Glutamatergic neuron (in vitro differentiated cells): ENCODE measurements at places on chromosomes 7 and 10.

GRCh38 chr7:9201928-9202327, 768.5 kb downstream of the NXPH1 start:
- no peak for DNase-seq

DNA sequence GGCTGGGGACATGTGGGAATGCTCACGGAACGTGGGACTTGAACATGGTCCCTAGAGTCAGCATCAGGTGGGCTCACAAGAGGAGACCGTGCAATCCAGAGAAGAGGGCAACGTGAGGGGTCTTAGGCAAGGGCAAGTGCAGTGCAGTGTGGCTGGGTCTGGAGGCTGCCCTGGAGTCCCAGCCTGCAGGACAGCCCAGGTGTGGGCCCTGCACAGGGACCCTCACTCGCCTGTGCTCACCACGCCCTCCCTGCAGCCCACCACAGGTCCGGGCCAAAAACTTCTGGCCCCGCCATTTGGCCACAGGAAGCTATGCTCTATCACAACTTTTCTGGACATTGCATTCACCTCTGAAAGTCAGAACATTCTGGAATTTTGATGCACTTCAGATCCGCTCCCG, 133.5 kb downstream of the PAXIP1 start:
- DNase-seq: no peak

- no peak for DNase-seq
Measured at GRCh38 chr7:105352018-105352612, 36.6 kb downstream of the SRPK2 start.

GRCh38 chr7:52586704-52587103, 448.7 kb upstream of the POM121L12 start:
- DNase-seq: no peak

DNA sequence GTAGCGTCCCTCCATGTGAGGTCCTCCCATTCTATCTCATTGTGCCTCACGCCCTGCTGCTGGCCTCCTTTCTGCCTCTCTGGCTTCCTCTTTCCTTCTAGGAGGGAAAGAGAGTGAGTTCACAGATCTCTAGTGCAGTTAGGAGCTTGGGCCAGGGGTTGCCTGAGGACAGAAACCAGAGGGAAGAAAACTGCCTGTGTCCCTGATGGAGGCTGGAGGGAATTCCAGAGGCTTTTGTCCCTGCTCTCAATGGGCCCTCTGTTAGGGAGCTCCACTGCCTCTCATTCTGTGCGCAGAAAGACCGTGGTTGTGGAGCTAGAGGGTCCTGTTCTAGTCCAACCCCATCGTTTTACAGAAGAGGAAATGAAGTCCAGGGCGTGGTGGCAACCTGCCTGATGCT, 4.6 kb downstream of the MARVELD1 start:
- no peak for DNase-seq

DNA sequence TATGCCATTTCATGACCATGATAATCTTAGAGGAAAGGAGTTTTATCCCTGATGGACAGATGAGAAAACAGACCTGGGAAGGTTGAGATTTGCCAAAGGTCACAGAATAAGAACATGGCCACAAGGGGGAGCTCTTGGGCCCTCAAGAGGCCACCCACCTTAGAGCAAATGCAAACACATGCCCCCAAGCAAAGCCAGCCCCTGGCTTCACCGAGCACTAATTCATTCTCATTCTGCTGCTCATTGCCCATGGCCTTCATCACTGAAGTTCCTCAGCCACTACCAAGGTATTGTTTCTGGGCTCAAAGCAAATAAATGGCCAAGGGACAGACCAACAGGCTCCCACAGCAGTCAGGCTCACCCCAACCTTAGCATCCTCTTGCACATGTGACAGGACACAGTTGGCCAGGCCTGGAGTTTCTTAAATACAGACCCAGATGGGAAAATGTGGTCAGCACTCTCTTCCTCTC, 44.2 kb downstream of the PDLIM1 start:
- peak; percentile 83 for DNase-seq

DNA sequence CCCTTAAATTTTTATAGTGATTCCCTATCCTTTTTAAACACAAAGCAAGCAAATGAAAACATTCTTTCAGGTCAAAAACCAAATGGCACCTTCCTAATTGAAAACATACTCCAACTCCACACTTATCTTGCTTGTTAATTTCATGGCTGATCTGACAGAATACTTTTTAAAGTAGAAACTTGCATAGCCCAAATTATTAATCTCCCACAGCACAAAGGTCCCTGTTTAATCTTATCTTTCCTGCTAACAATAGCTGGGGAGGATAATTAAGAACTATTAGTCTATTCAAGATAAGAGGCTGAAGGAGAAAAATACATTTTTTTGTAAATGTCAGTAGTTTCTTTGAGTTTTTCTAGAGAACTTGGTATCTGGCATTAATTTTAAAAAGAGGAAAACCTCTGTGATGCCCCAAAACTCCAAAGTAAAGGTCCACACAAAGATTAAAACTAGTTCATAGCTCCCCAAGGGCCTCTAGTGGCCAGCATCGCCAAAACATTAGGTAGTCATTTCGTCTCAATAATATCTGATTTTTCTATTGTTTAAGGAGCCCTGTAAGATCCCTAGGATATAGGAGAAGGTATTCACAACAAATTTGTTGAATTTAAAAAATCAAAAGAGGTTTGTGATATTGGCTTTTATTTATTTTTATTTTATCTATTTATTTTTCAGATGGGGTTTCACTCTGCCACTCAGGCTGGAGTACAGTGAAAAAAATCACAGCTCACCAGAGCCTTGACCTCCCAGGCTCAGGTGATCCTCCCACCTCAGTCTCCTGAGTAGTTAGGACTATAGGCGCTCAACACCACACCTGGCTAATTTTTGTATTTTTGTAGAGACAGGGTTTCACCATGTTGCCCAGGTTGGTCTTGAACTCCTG, 14.7 kb downstream of the CDNF start:
- DNase-seq: peak; percentile 23

GRCh38 chr10:43702213-43702935, 53.7 kb upstream of the ZNF32 start:
- DNase-seq: no peak

GRCh38 chr7:110929480-110930249, 161.3 kb upstream of the LRRN3 start:
- no peak for DNase-seq

- DNase-seq: no peak
Measured at GRCh38 chr7:98278408-98278807, 3.1 kb upstream of the BRI3 start.

GRCh38 chr10:52198540-52198939, 115.5 kb upstream of the DKK1 start:
- DNase-seq: no peak

GRCh38 chr10:120456626-120457430, at the start of gene PLPP4:
TSS of gene PLPP4 (plus strand) at chr10:120457227. CDS start at chr10:120457306, 79 bp downstream.
- peak; percentile 63 for DNase-seq

DNA sequence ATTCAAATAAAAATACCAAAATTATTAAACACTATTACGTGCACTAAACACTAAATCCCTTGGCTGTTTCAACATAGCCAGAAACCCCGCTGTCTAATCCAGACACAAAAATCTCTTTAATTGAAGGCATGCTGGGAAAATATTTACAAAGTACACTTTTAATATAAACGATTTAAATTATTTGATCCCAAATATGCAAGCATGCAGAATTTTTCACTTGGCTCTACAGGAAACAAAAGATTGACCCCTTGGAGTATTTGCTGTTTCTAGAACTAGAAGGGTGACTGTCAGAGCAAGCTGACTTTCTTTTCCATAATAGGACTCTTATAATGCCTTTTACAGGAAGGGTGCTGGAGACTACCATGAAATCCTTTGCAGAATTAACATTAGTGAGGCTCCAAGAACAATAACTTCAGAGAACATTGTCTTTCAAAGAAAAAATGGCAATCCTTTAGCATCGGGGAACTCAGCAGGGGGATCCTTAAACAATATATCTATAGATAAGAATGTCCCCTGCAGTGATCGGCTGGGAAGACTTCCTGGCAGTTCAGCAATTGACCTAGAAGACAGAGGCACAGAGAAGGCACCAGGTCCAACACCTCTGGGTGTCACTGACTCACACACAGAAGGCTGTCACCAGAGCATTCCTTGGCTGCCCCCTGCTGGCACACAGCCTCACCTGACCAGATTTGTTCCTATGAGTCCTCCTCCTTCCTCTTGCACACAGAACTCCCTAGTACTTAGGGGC, 55.8 kb upstream of the MRLN start:
- DNase-seq: peak; percentile 81

- DNase-seq: no peak
Measured at GRCh38 chr10:94992811-94993210, 54.4 kb downstream of the CYP2C9 start.

DNA sequence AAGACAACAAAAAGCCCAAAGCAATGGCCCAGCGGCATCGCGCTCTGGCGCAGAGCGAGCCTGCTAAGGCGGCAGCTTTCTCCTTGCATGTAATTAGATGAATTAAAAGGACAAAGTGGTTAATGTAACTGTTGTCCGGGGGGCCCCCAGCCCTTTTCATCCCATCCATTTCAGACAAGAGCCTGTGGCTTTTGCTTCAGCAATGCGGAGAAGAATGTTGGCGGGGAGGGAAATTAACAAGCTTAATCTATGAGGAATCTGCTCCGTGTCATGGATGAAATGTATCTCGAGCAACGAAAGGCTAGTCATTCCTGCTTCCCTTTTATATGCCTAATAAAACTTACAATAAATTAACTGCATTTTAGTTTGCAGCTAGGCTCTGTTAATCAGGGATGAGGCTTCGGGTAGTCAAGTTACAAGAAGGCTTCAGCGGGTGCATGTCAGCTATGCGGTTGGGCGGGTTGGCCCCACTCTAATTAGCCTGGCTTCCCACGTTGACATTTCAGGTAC, 203.3 kb downstream of the BUB3 start:
- no peak for DNase-seq

- no peak for DNase-seq
Measured at GRCh38 chr10:46264737-46265368, 21.9 kb upstream of the ANTXRL start.

- no peak for DNase-seq
Measured at GRCh38 chr10:53005612-53006345, 233.2 kb upstream of the MBL2 start.

GRCh38 chr7:135710417-135711138, 17.4 kb downstream of the SLC13A4 start:
- no peak for DNase-seq

- no peak for DNase-seq
Measured at GRCh38 chr7:22944510-22944909, 69.4 kb downstream of the HYCC1 start.

- DNase-seq: no peak
Measured at GRCh38 chr7:104074529-104074928, 85.1 kb upstream of the RELN start.

DNA sequence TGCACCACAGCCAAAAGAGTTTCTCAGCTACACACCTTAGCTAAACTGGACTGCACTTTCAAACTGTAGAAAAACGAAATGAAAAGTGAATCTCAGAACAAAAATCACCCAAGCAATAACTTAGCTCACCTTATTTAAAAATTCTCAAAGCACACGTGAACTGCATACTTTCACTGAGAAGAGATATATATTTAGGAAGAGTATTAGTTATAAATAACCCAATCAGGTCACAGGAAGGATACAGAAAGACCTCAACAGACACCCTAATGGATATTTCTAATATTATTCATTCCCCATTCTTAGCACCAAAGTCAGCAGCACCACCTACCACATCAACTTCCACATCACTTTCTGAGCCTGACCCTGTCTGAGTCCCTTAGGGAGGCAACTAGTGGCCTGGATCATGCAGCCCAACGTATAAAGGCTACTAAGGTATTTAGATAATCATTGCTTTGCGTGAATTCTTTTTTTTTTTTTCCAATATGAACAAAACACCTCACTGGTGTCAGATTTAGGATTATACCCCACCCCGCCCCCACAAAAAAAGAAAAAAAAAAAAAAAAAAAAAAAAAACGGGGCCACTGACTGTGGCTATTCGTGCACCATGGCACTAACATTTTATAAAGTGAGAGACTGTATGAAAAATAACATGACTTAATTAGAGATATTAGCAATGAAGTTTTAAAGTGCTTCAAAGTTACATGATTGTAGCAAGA, 2.6 kb downstream of the ABI1 start:
- DNase-seq: no peak

DNA sequence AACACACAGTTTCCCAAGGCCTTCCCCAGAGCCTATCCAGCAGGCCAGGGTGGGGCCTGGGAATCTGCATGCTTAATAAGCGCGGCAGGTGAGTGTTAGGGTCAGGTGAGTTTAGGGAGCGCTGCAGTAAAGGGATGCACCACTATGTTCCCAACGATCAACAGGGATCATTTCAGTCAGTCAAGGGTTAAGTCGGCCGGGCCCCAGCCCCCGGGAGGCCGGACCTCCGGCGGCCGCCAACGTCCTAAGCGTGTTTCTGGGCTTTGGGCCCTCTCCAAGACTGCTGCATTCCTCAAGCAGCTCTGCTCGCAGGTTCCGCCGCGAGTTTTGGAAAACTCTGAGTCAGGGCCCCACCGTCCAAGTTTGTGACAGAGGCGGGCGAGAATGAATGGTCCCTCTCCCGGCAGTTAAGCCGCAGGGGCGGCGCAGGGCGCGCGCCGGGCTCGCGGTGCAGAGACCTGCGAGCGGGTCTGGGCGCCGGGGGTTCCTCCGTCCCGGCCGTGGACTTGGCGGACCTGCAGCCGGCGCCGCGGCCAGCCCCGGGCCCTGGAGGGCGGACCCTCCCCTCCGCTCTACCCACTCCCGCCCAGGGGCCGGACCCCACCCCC, 81.6 kb downstream of the ARHGAP22 start:
- peak; percentile 39 for DNase-seq
